ENCODE measurements at places on chromosomes 7 and 10.

DNA sequence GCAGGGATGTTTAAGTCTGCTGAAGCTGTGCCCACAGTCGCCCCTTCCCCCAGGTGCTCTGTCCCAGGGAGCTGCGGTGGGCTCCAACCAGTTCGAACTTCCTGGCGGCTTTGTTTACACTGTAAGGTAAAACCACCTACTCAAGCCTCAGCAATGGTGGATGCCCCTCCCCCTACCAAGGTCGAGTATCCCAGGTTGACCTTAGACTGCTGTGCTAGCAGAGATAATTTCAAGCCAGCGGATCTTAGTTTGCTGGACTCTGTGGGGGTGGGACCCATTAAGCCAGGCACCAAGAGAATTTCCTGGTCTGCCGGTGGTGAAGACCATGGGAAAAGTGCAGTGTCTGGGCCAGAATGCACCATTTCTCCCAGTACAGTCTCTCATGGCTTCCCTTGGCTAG is 56.0 kb downstream of the CCDC7 start:
- no peak for DNase-seq

- DNase-seq, result no peak
Measured at GRCh38 chr7:117086788-117087187, 133.5 kb downstream of the ST7 start.

DNA sequence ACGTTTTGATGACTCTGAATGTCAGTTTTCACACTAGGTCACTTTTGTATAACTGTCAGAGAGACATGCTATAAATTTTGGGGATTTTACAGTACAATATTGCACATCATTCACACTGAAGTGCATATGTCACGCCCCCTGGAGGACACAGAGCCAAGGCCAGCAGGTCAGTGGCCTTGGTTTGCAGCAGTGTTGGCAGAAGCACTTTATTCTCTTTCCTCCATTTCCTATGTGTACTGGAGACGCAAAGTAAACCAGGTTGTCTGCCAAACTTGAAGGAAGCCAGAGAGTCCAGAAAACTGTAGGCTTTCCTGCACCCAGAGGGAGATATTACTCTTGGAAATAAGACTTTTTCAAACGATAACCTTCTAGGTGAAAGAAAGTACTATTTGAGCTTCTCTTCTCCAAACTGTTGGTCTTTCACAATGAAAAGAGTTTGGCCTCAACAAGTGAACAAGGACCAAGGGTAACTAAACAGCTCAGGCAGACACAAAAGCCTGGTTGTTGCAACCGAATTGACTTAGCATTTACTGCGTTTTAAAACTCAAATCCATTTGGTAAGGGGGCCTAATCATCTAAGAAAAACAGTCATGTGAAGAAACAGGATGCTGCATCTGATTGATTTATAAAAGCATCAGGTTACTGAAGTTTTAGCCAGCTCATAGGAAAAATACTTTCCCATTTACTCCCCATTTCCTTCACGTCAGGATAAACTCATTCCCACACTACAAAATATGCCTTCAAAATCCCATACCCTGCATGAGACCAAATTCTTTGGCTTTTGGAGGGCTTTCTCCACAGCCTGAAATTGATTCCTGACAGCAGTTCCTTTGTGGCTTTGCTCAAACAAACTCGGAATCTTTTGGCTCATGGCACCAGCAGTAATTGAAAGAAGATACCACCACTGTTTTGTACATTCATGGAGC is 83.0 kb upstream of the SEC61G start:
- DNase-seq, result no peak

DNA sequence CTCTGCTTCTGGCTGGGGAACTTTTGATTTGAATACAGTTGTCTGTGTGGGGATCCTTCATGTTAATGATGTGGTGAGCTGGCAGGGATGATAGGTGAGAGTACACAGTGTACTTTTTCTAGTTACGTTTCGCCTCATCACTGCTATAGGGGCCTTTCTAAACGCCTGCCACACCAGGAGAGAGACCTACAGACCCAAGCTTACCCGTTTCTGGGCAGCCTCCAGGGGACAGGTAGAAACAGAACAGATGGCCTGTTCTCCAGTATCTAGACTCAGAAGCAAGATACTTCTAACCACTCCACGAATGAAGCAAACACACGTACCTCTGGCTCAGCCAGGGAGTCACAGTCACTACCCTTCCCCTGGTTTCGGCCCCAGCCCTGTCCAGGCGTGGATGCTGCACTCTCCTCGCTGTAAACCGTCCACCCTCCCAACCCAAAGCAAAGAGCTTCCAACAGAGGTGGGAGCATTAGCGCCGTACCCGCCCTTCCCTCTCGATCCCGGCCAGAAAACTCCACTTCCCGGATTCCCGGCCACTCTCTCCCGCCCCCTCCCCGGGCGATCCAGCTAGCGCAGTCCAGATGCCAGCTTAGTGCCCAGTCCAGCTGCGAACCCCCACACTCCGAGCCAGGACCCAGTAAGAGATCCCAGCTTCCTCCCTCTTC is 1.2 kb downstream of the CCDC6 start:
- DNase-seq, result peak; percentile 27

DNA sequence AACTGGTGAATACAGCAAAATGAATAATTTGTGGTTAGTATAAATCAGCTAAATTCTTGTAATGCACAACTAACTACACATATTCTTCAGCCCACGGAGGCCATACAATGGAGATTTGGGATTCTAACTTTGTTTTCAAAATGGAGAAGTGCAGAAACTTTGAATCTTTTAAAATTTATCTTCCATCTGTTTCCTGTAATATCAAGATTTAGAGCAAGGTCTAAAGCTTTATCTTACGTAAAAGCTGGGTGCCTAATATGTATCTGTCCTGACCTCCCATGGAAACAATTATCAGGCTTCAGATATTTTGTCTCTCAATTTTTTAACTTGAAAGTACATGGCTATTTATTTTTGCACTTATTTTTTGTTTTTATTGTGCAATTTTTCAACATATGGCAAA is 5.0 kb upstream of the AHR start:
- no peak for DNase-seq

DNA sequence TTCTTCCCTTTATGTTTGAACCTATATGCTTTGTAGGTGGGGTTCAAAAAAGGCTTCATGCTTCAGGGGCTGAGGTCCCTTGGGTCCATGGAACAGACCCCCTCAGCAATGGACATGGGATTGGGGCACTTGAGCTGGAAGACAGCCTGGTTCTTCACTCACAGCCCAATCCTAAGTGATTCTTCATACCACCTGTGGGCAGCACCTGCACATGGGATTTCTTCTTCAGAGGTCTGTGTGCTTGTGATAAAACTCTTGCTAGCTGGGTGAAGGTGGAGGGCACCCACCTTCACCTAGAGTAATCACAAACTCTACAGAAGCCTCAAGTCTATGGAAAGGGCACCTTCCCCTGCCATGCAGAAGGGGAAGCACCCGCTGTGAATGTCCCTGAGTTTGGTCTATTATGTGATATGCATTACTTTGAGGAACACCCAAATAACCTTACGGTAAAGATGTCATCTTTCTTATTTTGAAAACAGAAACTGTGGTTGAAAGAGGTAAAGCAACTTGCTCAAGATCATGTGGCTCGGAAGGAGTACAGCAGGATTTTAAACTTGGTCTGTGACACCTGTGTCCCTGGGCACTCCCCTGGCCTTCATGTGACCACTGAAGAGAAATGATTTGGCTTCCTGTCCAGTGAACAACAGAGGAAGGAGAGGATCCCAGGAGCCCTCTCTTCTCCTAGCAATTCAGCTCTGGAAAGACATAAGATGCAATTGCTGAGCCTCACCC is 469.5 kb upstream of the ZMIZ1 start:
- DNase-seq, result no peak

GRCh38 chr10:79081353-79082034 is 12.7 kb downstream of the ZMIZ1 start:
- DNase-seq, result no peak

DNA sequence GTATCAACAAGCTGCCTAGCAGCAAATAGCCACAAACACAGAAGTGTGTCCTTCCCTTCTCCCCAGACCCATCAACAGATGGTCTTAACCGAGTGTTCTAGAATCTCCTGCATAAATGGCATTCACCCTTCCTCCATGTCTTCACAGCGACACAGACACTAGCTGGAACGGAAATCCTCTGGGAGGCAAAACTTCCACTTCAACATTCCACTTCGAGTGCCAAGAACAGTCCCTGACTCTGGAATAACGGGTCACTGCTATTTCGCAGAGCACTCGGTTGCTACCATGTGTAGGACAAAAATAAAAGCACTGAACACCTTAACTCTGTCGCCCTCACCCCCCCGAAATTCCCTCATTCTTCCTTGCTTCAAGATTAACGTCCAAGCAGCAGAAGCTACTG is 65.1 kb downstream of the SFMBT2 start:
- DNase-seq, result no peak

DNA sequence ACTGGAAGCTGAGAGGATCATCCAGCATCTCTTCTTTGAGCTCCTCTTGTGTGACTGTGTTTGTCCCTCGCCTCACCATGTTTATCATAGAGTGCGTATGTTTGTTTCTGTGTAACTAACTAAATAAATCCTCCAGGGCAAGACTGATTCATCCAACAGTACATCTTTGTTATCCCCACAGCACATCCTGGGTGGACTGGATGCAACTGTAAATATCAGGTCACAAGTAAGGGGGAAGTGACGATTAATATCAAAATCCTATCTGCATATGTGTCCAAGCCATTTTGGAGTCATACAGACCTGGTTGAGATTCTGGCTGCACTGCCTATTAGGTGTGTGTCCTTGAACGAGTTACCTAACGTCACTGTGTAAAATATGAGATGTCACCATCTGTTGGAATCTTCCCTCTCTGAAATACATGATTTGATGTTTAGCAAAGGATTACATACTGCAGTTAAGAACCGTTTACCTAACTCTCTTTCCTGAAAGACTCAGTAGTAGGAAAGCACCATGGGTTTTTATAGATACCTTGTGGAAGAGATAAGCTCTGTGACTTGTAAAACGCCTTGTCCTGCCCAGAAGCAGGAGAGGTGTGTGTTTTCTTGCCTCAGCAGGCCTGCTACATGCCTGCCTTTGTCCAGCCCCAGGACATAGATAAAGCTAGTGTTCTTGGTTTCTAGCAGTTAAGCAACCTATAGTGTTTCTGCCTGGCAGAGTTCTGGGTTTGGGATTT is 25.8 kb downstream of the WBP1L start:
- no peak for DNase-seq

- no peak for DNase-seq
Measured at GRCh38 chr7:15719311-15719710, 32.8 kb upstream of the MEOX2 start.

DNA sequence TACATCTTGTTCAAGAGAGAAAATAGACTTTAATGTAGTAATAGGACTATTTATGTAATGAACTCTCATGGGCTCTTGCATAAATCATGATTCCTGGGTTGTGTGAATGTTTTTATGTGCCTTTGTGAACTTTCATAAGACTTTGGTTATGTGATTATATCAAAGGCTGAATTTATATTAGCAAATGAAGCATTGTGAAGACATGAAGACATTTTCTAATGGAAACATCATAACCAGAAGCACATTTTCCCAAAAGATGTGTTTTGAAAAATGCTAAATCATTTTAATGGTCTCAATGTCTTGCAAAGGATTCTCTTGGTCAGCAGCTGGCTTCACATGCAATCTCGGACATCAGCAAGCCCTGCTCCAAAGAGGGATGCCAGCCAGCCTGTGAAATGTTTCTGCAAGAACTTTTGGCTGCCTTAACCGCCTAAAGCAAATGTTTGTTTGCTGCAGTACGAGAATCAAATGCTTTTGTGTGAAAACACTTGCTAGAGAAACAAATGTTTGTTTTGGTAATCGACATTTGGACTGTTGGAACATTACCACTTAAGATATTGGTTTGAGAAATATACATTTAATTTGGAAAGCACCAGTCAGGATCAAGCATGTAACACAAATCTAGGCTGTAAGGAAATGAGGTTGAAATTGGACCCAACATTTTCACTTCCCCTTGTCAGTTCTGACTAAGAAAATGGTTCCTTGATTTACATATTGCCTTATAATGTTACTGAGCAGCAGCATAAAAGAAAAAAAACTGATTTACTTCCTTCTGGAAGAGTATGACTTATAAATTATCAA is 102.1 kb downstream of the RTKN2 start:
- no peak for DNase-seq

- no peak for DNase-seq
Measured at GRCh38 chr7:32103361-32103760, 33.2 kb upstream of the PDE1C start.

- DNase-seq, result no peak
Measured at GRCh38 chr7:51255536-51256208, 60.9 kb downstream of the COBL start.

GRCh38 chr7:3463696-3464095 is 162.6 kb downstream of the SDK1 start:
- no peak for DNase-seq

GRCh38 chr10:79405995-79406515 is 39.4 kb downstream of the ZCCHC24 start:
- DNase-seq, result no peak

GRCh38 chr7:3879355-3880075 is 578.5 kb downstream of the SDK1 start:
- DNase-seq, result no peak

GRCh38 chr10:31769564-31769963 is 159.1 kb downstream of the ARHGAP12 start:
- DNase-seq, result no peak

DNA sequence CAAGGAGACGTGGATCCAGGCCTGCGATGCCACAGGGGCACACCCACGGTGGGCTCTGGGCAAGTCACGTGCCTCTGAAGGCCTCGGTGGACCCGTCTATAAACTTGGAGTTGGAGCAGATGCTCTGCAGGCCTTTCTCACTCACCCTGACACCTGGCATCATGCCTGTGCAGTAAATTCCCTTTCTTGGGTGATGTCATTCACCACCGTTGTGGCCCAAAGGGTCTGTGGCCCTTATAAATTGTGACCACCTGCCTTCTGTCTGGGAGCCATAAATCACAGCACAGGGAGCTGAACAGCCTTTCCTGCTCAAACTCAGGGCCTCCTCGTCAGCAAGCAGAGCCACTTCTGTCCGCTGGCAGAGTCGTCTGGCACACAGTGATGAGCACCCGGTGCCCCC is 52.2 kb downstream of the GPAM start:
- DNase-seq, result no peak

DNA sequence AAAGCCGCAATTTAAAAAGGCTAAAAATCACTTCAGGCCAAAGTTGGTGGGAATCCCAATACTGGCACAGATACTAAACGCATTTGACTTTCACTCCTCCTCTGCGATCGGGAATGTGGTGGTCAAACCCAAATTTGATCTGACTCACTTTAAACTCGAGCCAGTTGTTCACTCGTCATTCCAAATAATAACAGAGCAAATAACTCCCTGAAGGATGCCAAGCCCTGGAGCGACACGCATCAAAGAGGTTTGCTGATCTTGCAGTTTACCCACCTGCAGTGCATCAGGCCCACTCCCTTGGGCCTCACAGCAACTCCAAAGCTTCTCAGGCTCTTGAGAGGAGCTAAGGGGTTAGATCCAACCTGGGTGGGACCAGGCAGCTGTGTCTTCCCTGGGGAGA is 12.2 kb downstream of the PTN start:
- no peak for DNase-seq
